Stimulated activated CD4-positive, alpha-beta T cell treated with anti-CD3 and anti-CD28 coated beads, Interleukin-1b, Interleukin-23, amount 100 ng/mL, for 48 hours (primary cell): ENCODE measurements at places on chromosomes 4 and X.

- DNase-seq, result no peak
Measured at GRCh38 chrX:150446995-150447394, 83.9 kb downstream of the MAMLD1 start.

DNA sequence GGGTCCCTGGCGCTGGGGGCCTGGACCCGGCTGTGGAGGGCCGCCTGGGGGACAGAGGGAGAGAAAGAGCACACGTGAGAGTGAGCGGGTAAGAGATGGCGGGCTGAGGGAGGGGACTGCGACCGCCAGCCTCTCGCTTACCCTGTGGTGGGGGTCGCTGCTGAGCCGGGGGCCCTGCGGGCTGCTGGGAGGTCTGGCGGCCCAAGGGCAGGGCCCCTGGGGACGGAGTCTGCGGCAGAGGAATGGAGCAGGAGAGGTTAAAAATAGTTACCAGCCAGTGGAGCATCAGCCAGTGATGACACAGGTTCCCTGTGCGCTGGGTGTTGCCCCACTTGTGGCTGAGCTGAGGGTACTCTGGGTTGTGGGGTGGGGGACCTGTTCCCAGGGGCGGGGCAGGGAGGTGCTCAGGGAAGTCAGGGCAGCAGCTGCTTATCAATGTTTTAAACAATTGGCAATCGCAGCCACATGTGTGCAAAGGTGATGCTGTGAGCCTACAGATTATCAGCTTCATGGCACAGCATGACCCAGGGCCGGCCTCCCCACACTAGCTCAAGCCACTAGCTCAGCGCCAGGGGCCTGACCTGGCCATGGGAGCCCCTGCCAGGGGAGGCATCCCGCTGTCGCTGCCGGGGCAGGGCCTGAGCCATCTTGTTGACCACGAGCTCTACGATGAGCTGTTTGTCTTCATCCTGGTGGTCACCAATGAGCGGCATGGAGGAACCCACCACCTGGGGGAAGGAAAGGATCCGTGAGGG lies 7.5 kb upstream of the TIMP1 start:
- DNase-seq, result no peak

DNA sequence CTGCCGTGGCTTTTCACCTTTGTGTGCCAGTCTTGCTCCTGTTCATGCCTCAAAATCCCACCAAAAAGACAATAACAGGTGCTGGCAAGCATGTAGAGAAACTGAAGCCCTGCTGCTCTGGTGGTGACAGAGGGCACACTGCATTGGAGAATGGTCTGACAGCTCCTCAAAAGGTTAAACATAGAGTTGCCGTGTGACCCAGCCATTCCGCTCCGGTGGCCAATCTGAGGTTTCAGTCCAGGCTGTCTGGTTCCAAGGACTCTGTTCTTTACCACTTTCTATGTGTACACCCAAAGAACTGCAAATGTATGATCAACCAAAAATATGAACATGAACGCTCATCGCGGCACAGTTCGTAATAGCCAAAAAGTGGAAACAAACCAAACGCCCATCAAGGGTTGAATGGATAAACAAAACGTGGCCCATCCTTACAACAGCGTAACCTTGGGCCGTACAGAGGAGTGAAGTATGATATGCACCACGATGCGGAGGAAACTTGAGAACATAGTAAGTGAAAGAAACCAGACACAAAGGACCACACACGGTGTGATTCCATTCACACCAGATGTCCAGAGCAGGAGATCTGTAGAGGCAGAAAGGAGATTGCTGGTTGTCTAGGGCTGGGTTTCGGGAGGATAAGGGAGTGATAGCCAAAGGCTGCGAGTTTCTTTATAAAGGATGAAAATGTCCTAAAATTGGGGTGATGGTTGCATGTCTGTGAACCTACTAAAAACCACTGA lies 33.6 kb upstream of the WFS1 start:
- DNase-seq, result no peak

DNA sequence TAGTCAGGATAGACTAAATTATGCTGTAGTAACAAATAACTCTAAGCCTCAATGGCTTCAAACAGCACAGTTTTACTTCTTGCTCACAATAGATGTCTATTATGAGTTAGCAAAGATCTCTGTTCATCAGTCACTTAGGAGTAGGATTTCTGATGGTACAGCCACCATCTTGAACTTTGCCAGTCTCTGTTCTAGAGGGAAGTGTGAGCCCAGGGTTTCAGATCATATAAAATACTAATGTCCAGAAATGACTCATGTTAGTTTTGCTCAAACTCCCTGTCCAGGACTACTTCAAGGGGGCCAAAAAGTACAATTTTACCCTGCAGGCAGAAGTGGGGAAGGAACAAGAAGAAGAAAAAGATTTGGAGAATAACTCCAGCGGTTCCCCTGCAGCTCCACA lies 77.1 kb upstream of the LSM6 start:
- DNase-seq, result no peak

DNA sequence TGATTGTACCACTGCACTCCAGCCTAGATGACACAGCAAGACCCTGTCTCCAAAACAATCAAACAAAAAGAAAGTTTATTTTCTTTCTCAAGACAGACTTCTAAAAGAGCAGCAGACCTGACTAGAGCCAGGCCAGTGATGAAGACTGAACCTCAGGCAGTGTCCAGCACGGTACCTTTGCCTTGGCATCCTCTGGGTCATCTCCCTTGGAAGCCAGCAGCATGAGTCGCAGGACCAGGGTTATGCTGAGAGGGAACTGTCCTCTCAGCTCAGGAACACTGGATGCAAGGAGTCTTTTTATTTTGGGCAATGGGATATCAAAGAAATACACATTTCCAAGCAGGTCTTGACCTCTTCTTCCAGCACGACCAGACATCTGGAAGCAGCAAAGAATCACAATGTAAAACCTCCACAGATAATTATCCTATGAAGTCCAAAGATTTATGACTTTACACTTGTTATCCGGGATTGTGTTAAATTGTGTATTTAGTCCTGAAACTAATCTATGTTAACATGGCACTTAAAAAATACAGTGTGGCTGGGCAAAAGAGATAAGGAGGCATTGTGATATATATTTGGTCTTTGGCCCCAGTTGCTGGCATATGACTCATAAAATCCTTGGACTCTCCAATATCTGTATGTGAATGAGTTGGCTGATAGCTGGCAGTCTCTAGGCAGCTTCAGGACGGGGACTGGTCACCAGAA lies 66.0 kb upstream of the DDX60 start:
- no peak for DNase-seq

- DNase-seq, result no peak
Measured at GRCh38 chrX:23511793-23512192, 155.5 kb upstream of the PRDX4 start.

DNA sequence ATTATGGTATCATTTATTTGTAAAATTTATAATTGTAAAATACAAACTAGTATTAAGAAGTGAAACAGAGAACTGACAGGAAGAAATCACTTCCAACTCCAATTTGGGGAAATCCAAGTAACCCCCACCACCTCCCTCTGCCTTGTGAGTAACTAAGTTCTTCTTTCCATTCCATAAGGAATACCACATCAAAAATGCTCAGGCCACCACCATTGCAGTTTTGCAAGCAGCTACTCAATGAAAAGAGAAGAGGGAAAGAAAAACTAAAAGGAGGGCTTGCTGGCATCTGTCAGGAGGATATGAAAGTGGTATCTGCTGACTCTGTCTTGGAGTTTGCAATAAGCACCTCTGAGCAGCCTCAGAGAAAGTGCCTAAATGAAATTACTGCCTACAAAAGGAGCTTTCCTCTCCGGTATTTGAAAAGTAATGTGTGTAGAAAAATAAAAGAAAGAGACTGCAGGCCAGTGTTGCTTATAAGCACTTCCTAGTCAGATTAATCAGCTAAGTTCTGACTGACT lies 228.7 kb downstream of the OPHN1 start:
- DNase-seq, result no peak

- no peak for DNase-seq
Measured at GRCh38 chr4:39706741-39707511, 9.0 kb downstream of the UBE2K start.

- DNase-seq, result no peak
Measured at GRCh38 chrX:25851141-25851540, 287.0 kb upstream of the MAGEB18 start.

DNA sequence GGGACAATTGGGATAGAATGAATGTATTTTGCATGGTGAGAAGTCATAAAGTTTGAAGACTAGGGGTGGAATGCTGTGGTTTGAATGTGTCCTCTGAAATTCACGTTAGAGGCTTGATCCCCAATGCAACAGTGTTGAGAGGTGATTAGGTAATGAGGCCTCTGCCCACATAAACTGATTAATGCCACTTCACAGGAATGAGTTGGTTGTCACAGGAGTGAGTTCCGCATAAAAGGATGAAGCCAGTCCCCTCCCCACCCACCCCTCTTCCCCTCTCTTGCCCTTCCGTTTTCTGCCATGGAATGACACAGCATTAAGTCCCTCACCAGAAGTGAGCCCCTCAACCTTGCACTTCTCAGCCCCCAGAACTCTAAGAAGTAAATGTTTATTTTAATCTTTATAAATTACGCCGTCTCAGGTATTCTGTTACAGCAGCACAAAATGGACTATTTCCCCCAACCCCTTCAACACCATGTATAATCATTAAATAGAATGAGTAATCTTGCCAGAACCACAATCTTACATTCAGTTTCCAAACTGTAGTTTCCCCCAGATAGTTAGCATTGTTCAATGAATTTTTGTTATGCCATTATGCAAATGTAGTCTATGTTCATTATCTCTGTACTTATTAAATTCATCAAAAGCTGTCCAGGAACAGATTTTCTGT lies 5.5 kb upstream of the MMAA start:
- DNase-seq, result no peak

- no peak for DNase-seq
Measured at GRCh38 chr4:11507920-11508319, 79.2 kb upstream of the HS3ST1 start.

- no peak for DNase-seq
Measured at GRCh38 chrX:72382202-72382595, 76.5 kb upstream of the CITED1 start.
